ENCODE measurements at places on chromosomes 7 and 10.

- no peak for DNase-seq
Observed at GRCh38 chr10:44973323-44974081, 5.1 kb downstream of the DEPP1 start.

DNA sequence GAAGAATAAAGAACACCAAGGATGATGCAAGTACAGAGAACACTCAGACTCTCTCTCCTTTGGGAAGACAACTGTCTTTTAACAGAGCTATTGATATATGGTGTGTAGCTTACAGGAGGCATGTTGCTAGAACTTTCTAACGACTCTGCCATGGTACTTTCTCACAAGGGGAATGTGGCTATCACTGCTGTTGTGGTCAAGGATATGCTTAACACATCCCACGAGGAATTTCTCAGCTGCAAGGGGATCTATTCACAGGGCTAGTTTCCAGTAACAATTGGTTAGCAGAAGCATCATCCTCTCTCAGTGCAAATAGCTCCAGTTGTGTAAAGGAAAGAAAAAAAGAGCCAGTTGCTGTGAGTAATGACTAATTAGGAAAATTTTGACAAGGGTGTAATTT is 826.0 kb downstream of the SORCS1 start:
- DNase-seq = no peak

DNA sequence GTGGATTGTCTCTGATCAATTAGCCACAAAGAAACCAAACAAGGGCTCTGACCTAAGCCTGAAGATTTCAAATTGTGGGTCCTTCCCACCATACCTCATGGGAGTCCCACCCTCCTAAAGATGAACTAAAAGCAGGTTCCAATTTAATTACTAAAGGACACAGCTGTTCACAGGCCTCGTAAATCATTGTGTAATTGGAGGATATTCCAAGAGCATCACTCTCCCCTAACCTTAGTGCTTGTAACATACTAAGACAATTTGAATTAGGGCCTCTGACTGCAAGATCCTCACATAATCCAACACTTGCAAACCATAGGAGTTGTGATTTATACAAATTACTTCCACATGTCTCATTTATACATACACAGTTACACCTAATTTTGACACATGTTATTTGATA is 44.4 kb downstream of the FOXI2 start:
- DNase-seq = no peak

DNA sequence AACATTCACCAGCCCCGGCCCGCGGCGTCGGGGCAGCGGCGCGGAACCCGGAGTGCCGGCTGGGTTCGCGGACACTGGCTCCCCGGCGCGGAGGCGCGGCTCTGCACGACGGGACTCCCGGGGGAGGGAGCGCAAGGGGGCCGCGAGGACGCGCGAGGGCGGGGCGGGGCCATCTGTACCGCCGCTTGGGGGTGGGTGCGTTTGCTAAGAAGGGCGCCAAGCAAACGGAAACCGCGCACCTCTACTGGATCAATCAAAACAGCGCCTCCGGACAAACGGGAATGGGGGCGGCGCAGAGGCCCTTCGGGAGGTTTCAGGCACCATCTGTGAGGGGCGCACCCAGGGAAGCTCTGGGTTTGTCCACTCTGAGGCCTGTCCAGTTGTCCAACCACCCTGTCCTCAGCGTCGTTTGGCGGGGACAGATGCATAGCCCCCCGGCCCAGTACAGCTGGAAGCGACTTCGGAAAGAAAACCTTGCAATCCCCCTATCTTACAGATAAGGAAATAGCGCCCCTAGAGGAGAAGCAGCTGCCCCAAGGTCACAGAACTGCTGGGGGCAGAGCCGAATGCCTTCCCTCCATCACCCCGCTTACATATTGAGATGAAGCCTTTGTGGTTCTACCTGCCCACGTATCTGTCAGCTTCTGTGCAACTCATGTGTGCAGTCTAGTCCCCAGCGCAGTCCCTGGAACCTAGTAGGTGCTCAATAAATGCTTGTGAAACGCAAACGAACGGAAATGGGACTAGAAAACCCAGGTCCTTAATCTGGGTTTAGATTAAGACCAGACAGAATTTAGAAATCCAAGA is 10.7 kb upstream of the SLIT1 start:
- peak; percentile 51 for DNase-seq

- DNase-seq = no peak
Observed at GRCh38 chr10:109877546-109877945, 45.8 kb downstream of the XPNPEP1 start.

Measured in stimulated activated CD4-positive, alpha-beta T cell treated with anti-CD3 and anti-CD28 coated beads, Interleukin-12 subunit alpha, Interleukin-12 subunit beta, amount 100 ng/mL, for 48 hours (primary cell).